Keratinocyte (primary cell): ENCODE measurements at places on chromosomes 4 and X.

DNA sequence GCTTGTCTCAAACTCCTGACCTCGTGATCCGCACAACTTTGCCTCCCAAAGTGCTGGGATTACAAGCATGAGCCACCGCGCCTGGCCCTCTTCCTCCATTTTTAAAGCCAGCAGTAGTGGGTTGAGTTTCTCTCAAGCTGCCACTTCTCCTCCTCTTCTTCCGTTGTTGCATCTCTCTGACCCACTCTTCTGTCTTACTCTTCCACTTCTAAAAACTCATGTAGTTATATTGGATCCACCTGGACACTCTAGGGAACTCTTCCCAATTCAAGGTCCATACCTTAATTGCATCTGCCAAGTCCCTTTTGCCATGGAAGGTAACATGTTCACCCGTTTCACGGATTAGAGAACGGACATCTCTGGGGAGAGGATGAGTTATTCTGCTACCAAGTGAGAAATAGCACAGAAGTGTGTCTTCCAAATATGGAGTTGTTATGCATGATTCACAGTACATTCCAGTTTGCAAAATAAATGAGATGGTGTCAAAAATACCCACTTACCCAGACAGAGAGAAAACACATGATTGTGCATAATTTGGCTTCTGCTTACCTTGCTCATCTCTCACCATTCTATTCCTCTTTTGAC, 51.8 kb downstream of the GBA3 start:
- DNase-seq = no peak

- peak; percentile 84 for DNase-seq
Measured at GRCh38 chr4:153748378-153748777, 11.4 kb downstream of the RNF175 start.

- no peak for DNase-seq
Measured at GRCh38 chr4:40843696-40844095, 93.9 kb downstream of the NSUN7 start.

GRCh38 chr4:163901319-163901718, 406.8 kb downstream of the TMA16 start:
- DNase-seq = no peak

DNA sequence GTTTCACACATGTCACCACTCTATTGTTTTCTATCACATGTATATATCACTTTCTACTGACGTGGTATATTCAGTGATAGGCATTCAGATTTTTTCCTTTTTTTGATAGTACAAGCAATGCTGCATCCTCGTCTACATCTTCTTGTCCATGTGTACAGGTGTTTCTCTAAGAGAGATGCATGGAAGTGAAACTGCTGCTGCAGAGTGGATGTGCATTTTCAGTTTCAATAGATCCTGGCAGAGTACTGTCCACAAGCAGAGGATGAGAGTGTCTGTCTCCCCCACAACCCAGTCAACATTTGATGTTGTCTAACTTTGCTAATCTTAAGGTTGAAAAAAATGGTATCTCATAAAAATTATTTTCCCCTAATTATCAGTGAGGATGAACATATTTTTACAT, 194.0 kb upstream of the CASK start:
- DNase-seq = no peak

DNA sequence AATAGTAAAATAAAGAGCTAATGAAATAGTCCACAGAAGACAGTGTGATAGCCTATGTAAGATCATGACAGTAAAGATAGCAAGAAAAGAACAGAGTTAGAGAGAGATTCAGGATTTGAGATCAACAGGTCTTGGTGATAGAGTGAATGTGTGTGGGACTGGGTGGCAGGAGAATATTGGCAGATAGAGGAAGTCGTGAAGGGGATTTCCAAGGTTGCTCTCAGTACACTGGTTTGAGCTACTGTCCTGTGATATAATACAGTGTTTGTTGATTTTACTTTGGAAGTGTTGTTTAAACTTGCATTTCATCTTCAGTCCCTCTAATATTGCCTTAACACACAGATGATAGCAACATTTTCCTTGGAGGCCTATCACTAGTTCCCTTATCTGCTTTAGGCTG, 44.1 kb downstream of the DTHD1 start:
- no peak for DNase-seq

DNA sequence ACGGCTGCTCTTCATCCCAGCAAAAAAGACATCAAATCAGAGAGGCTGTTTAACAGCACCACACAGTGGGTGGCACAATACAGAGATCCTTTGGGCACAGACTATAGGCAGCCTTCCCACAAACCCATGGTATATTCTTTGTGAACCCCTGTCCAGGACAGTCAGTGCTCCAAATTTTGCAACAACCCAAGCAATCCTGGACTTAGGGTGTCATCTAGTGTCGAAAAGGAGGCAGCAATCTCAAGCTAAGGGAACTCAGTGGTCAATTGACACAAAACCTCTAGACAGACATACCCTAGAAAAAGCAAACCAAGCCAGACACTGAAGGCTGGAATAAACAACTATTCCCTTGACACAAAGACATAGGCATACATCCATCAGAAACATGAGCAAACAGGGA, 137.4 kb downstream of the BMP15 start:
- no peak for DNase-seq

DNA sequence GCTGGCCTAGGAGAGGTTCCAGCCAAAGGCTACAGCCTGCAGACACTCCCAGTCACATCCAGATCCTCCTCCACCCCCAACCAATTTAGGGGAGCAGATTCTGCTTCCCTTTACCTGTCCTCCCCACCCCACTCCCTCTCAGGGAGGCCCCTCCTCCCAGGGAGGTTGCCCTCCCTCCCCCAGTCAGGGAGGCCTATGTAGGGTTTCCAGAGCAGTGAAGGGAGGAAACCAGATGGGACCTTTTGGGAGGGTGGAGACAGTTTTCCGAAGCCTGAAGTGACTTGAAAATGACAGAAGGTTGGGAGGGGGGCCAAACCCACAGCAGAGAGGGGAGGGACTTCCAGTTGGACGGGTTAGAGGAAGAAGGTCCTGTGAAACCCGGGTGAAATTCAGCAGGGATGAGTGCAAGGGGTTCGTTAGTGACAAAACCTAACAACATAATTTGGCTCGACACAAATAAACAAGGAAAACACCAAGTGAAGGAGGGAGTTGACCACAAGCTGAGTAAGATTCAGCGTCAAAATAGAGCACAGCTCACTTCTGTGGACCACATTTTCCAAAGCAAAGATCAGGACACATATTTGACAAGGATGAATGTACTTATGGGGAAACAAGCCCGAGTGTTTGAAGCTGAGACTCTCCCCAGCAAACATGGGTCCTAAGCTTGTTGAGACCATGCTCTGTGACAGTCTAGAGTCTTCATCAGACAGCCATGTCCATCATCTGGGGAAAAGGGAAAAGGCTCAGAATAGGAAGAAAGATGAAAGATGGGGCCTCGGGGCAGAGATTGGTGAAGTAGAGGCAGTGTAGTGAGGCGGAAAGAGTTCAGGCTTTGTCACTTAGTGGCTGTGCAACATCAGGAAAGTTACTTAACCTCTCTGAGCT, 46.4 kb downstream of the PRPS1 start:
- no peak for DNase-seq

DNA sequence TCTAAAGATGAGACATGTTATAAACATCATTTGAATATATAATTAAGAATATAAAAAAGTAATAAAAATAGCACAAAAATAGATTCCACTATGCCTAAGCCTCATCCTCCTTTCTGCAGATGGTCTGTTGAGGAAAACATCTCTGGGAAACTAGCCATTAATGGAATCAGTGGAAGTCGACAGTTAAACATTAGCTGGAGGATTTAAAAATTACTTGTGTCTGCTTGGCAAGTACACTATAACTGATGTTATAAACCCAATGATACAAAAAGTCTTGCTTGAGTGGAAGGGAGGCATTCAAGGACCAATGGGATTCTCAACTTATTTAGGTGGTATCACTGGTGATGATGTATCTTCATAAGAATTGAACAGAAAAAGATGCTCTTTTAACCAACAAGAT, 1598.3 kb downstream of the PCDH18 start:
- no peak for DNase-seq

DNA sequence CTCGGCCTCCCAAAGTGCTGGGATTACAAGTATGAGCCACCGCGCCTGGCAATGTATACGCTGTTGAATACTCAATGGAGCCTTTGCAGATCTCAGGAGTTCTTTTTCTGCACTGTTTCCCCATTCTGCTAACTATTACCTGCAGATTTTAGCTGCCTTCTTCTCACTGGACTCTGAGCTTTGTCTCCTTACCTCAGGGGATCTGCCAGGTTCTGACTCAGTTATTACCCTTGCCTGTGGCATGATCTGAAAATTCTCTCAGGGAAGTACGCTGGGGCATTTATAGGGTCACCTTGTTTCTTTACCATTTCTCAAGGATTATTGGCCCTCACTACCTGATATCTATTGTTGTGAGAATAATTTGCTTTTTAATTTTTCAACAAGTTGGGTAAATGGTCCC, 56.6 kb upstream of the MAGED1 start:
- no peak for DNase-seq

- DNase-seq = no peak
Measured at GRCh38 chrX:97358941-97359340, 475.2 kb downstream of the RPA4 start.

GRCh38 chr4:10380735-10381134, 76.5 kb downstream of the ZNF518B start:
- DNase-seq = no peak

- no peak for DNase-seq
Measured at GRCh38 chr4:185283723-185284122, 74.3 kb downstream of the SNX25 start.

GRCh38 chr4:41334182-41334581, 77.5 kb downstream of the UCHL1 start:
- DNase-seq = no peak

- no peak for DNase-seq
Measured at GRCh38 chrX:6456196-6456595, 78.7 kb downstream of the VCX3A start.

DNA sequence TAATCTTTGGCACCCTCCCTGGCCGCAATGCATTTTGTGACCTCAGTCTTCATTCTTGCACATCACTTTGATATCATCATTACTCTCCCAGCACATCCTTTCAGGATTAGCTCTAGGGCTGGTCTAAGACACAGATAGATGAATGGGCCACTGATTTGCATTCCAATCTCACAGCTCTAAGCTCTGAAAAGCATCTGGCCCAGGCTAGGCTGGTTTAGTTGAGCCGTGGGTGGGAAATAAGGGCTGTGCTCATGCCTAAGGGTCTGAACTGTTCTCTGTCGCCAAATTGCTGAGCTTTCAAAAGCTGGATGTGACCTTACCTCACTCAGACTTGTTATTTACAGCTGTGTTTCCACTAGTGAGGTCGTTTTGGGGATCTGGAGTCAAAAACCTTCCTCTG, 30.0 kb upstream of the SLC9A7 start:
- no peak for DNase-seq

DNA sequence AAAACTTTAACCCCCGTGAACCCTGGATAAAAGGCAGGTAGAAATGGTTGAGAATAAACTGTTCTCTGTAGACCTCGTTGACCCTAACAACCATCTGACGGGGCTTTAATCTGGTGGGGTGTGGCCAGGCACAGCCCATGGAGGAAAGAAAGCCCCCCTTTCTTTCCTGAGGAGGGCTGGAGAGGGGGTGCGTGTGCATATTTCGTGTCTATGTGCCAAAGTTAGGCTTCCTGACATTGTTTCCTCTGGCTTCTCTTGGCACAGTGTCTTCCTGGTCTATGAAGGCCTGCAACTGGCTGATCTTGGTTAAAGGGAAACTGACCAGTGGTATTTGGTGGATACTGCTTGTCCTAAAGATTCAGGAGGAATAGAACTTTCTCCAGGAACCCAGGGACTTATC, 97.1 kb downstream of the MGST2 start:
- no peak for DNase-seq

GRCh38 chr4:141302924-141303323, 82.2 kb downstream of the ZNF330 start:
- DNase-seq = no peak
